ENCODE measurements at places on chromosomes 7 and 10.

DNA sequence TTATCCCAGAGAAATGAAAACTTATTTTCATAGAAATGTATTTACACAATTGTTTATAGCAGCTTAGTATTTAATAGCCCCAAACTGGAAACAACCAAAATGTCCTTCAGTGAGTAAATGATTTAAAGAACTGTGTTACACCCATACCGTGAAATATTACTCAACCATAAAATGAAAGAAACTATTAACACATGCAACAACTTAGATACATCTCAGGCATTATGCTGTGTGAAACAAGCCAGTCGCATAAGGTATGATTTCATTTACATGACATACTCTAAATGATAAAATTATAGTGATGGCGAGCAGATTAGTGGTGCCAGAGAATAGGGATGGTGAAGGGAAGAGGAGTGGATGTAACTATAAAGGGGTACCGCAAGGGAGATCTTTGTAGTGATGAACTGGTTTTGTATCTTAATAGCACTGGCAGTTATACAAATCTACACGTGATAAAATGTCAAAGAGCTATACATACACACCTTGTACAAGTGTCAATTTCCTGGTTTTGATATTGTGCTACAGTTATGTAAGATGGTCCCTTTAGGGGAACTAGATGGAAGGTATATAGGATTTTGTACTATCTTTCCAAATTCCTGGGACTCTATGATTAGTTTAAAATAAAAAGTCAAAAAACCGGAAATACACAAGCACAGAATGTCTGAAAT, 40.5 kb downstream of the MACC1 start:
- no peak for DNase-seq

DNA sequence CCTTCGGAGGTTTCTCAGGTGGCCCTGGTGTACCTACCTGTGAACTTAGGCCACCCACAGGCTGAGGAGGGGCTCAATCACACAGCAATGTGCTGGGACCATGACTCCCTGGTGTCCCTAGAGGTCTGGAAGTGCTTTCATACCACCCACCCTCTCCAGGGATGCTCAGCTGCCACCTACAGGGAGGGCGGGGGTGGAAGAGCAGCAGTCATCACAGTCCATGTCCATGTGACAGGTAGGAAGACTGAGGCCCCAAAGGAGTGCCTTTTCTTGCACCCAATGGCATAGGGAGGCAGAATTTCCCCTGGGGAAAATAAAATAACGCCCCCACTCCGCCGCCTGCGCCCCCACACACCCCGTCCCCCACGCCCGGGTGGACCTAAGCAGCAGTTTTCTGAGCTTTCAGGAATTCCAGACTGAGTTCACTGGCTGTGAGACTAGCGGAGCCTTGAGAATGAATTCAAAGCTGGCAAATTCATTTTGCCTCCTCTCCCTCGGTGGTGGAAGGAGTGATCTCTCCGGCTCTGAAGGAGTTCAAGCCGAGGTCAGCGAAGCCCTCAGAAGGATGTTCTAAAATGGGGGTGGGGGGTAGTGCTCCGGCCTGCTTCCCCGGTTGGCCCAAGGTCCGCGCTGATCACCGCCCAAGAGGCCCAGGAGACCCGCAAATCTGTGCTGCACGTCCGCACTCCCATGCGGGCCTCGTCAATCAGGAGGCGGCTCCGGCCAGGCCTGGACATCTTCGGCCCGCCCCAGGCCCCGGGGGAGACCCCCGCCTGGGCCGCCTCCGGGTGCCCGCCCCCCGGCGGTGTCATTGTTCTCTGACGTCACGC, 2.1 kb upstream of the ZMIZ1 start:
- no peak for DNase-seq

DNA sequence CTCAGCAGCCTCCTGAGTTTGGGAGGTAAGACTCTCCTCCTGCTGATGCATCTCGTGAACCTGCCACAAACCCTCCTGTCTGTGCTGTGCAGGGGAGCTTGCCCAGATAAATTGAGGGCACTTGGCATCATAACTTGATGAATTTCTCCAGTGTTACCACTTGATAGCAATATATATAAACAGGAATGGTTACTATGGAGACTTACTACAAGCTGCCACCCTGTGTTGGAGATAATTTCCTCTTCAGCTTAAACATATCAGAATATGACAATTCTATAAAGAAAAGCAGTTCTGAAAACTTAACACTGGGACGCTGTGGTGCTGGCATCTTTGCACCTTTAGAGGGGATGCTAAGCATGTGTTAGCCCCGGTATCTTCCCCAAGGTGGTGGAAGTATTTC, 14.9 kb downstream of the PFKFB3 start:
- DNase-seq: no peak

DNA sequence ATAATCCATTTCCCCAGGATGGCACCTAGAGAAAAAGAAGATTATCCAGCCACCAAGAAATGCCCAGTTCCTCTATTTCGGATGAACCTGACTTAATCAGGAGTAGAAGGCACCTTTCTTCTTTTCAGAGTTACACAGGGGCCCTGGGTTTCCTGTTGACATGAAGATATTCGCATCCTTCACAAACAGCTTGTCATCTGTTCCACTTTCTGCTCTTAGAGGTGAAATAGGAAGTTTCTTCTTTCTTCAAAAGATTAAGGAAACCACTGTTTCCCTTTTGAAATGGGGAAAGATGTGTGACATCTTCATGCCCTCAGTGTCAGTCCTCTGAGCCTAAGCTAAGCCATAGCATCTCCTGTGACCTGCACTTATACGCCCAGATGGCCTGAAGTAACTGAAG, 39.1 kb upstream of the RAB18 start:
- DNase-seq: no peak

- DNase-seq: no peak
Observed at GRCh38 chr10:102635377-102635776, 8.9 kb upstream of the TRIM8 start.

- DNase-seq: no peak
Observed at GRCh38 chr10:63758080-63758479, 236.9 kb downstream of the REEP3 start.

DNA sequence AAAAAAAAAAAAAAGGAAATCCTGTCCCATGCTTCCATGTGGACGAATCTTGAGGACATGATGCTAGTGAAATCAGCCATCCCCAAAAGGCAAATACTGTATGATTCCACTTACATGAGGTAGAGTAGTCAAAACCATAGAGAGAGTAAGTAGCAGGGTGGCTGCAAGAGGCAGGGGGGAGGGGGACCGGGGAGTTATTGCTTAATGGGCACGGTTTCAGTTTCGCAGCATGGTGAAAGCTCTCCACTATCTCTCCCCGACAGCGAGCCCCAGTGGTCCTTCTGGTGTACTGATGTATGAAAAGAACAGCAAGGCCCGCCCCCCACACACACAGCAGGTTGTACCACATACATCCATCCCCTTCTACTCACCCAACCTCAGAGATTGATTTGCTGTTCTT, 32.8 kb downstream of the NOD1 start:
- DNase-seq: peak; percentile 66

DNA sequence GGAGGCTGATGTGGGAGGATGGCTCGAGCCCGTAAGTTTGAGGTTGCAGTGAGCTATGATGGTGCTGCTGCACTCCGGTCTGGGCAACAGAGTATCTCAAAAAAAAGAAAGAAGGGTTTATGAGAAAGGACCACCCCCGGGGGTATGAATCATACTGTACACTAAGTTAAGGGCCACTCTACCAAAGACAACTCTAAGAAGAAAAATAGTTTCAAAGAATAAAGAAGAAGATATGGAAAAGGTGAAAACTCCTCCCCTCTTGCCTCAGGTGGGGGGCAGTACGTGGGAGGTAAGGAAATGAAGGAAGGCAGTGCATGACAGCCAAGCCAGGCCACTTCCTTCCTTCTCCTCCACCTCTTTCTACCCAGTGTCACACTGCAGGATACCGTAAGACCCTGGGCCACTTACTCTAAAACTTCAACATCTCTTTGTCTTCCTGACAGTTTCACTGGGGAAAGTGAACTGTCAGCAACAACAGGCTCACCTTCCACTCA, 61.3 kb downstream of the PIP4K2A start:
- no peak for DNase-seq

- no peak for DNase-seq
Observed at GRCh38 chr7:124908259-124908658, 21.4 kb downstream of the POT1 start.

DNA sequence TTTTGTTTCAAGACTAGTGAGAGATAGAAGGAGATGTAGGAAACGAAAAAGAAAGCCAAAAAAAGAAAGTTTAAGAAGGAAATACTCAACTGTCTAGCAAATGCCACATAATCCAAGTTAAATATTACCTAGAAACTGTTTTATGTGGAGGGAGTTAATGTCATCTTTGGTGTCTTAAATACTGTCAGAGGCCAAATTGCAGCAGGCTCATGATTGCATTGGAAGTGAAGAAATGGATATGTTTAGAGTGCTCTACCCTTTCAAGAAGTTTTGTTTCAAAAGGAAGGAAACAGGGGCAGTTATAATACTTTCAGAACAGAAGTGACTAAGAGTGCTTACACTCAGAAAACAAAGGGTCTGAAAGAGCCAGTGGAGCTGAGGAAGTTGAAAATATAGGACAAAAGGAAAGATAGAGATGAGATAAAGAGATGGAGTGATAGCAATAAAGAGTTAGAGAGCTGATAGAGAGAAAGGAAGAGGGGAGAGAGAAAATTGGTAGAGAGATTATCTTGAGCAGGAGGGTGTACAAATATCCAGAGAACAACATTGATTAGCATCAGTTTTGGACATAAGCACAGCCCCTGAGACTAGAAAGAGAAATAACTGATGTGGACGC, 28.0 kb upstream of the GNAI1 start:
- no peak for DNase-seq

- no peak for DNase-seq
Observed at GRCh38 chr10:60003651-60004523, 97.5 kb upstream of the CCDC6 start.

DNA sequence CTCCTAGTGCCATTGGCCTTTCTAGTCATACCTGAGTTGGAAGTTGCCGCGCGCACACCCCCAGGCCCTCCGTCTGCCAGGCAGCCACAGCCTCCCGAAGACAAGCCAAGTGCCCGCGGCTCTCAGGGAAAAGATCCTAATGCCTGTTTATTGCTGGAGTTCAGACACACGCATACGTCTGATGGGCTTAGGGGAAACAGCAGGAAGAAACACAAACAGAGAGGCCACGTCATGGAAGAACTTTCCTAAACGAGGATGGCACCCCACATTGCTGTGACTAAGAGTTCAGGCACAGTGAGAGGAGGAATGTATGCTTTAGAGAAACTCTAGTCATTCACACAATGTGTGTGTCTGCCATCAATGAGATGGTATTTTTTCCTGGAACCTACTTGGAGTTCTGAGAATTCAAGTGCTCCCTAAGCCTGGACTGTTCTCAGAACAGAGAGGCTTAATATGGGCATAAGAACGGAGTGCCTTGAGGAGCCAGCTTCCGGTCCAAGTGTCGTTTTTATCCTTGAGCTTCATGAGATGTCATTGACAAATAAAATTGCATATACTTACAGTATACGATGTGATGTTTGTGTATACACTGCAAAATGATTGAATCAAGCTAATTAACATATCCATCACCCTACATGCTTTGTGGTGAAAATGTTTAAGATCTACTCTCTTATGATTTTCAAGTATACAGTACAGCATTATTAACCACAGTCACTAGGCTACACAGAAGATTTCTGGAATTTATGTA, 11.6 kb upstream of the RBP3 start:
- no peak for DNase-seq
